Left hindlimb (tissue), 1 donor: ENCODE measurements at places on chromosomes 1 and 21.

- peak; percentile 80 for DNase-seq
Observed at GRCh38 chr21:44299458-44300261, at the start of gene PFKL. PFKL (plus strand) TSS chr21:44300053; CDS start chr21:44300106, 53 bp downstream.

GRCh38 chr1:46527474-46528296 lies 23.8 kb downstream of the KNCN start:
- peak; percentile 78 for DNase-seq

GRCh38 chr1:40836283-40836682 lies 25.9 kb downstream of the CITED4 start:
- no peak for DNase-seq

DNA sequence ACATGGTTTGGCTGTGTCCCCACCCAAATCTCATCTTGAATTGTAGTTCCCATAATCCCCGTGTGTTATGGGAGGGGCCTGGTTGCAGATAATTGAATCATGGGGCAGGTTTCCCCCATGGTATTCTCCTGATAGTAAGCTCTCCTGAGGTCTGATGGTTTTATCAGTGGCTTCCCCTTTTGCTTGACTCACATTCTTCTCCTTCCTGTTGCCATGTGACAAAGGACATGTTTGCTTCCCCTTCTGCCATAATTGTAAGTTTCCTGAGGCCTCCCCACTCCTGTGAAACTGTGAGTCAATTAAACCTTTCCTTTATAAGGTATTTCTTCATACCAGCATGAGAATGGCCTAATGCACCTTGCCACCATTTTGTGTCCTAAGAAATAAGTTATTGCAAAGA lies 415.0 kb downstream of the COL11A1 start:
- DNase-seq: no peak

DNA sequence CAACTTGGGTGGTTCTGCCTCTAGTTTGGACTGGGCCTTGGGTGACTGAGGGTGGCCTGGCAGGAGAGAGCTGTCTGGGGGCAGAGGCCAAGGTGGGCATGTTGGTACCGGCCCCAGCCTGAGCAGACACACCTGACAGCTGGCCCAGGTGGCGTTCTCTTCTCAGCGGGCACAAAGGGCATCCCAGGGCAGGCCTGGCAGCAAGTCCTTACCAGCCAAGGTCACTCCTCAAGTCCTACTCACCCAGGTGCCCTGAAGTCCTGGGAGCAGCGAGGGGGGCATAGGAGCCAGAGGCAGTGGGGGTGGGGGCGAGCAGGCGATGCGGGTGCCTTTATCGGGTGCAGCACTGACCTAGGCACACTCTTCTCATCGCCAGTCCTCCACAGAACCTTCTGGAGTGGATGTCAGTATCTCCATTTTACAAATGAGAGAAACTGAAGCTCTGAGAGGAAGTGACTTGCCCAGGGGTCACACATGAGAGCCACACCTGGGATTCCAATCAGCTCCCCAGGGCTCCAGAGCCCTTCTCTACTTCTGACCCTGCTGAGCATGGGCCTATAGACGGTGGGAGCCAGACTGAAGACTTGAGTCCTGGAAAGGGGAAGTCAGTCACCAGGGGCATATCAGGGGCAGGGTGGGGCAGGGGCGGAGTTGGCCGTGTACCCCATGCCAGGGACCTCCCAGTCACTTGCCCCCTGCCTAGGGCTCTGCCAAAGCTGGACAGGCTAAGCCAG lies 587 bp upstream of the SLC25A34 start:
- no peak for DNase-seq

GRCh38 chr21:36766511-36766910 lies 67.6 kb downstream of the SIM2 start:
- no peak for DNase-seq

GRCh38 chr1:212914789-212915188 lies 35.6 kb upstream of the VASH2 start:
- DNase-seq: no peak

GRCh38 chr1:32361674-32362473 lies 411 bp downstream of the FAM229A start:
- peak; percentile 70 for DNase-seq

DNA sequence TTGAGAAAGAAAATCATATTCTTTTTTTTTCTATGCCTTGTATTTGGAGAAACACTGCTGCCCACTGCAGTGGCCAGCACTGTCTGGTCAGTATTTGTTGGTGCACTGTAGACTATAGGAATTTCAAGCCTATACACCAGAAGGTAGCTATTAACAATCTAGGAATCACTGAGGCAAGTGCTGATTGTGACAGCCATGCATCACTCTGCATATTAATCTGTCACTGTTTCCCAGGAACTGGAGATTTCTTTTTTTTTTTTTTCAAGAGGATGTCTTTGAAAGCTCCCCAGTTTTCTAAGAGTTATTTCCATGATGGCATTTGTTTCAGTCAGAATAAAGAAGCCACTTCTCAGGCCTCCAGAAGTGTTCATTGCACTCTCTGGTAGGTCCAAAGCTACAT lies 737.8 kb upstream of the PTBP2 start:
- DNase-seq: no peak

GRCh38 chr1:201281573-201281972 lies 1.7 kb upstream of the PKP1 start:
- DNase-seq: no peak

DNA sequence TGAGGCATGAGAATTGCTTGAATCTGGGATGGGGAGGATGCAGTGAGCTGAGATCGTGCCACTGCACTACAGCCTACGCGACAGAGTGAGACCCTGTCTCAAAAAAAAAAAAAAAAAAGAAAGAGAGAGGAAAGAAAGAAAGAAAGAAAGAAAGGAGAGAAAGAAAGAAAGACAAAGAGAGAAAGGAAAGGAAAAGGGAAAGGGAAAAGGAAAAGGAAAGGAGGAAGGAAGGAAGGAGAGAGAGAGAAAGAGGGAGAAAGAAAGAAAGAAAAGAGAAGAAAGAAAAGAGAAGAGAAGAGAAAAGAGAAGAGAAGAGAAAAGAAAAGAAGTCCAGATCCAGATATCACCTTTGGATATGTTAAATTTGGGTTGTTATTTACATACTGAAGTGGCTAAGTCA lies 106.0 kb downstream of the DPYD start:
- DNase-seq: no peak

- no peak for DNase-seq
Observed at GRCh38 chr1:211910113-211910884, 79.7 kb upstream of the LPGAT1 start.

DNA sequence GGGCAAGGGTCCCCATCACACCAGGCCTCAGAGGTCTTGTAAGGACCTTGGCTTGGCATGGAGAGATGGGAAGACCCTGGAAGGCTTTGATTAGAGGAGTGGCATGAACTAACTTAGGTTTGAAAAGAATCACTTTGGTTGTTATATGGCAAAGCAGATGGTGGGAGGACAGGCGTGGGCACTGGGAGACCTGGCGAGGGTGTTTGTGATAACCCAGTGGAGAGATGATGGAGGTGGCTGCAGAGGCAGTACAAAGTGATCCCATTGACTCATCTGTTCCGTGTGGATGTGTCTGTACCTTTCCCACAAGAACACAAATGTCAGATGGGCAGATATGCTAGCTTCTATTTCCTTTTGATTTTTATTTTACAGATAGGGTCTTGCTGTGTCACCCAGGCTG lies 168.3 kb downstream of the SLC35F3 start:
- no peak for DNase-seq

DNA sequence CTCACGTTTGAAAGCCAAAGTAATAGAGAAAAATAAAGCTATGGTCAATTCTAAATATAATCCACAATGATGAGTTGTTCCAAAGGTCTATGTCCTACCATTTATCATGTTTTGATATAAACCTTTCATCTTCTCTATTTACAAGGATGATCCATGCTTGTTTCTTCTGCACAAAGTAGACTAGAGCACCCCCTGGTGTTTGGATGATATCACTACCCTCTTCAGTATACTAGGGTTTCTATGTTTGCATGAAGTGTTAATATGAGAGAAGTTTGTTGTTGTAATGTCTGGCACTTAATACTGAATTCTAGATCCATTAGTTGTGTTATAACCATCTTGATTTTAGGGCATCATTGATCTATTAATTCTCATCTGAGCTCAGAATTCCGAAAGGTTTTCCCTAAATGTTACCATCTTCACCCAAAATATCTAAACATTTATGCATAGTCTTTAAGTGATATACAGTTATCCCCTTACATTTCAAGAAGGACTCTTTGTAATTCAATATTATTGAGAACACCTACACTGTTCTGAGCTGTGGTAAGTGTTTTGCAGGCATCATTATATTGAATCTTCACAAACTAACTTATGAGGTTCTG lies 21.1 kb downstream of the CLDN8 start:
- no peak for DNase-seq

DNA sequence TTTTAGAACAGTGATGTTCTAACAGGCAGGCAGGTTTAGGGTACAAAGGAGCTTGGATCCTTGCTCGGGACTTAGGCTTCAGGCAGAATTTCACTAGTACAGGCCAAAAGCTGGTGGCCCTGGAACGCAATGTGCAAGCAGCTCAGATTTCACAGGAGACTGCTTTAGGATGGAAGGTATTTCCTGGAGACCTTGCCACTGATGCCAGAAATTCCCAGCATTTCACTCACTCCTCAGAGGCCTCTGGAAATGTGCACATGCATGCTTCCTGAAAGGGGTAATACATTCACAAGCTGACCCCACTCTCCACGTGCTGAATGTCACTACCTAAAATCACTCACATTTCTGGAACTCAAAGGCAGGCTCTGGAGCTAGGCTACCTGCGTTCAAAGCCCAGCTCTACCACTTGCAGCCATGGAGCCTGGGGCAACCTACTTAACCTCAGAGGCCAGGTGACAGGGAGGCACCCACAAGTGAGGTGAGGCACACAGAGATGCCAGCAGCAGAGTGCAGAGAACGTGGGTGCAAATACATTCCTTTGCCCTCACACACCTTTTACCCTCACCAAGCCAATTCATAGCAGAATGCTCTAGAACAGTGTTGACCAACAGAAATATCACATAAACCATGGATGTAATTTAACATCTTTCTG lies 56.5 kb downstream of the CDC7 start:
- no peak for DNase-seq

DNA sequence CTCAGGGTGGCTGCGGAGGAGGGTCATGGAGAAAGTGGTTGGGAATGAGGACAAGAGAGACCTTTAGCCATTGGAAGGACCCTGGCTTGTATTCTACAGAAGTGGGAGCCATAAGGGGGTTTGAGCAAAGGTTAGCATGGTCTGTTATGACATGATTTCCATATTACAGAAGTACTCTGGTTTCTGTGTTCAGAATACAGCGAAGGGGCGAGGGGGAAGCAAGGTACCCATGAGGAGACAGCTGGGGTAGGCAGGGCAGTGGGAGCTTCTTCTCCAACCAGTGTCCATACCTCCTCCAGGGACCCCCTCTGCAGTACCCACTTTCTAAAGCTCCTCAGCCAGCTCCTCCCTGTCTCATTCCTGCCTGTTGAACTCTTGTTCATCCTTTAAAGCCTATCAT lies 21.9 kb upstream of the KCNE1 start:
- no peak for DNase-seq

DNA sequence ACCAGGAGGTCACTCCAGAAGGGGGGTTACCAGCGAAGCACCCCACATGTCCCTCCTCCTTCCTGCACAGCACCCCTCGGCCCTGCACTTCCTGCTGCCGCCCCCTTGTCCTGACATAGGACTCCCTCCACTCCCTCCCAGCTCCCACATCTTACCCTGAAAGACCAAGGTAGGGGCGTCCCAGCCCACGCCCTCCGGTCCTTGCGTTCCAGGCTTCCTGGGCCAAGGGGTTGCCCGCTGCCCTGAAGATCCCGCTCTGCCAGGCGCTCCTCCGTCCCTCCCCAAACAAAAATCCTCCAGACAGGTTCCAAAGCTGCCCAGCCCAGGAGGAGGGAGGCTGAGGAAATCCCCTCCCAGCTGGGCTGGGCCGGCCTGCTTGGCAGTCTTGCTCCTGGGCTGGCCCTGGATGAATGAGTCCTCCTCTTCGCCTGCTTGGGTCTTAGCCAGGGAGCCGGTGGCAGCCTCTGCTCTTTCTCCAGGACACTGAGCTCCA lies at the start of gene RHBDL2:
TSS of gene RHBDL2 (minus strand) at position 304 of the 493 bp plus-strand sequence. CDS start 22,618 bp downstream, outside the sequence.
- peak; percentile 80 for DNase-seq

GRCh38 chr1:153560771-153561465 lies 4.7 kb downstream of the S100A2 start:
- no peak for DNase-seq

GRCh38 chr1:92399076-92399475 lies 87.6 kb downstream of the GFI1 start:
- DNase-seq: no peak

DNA sequence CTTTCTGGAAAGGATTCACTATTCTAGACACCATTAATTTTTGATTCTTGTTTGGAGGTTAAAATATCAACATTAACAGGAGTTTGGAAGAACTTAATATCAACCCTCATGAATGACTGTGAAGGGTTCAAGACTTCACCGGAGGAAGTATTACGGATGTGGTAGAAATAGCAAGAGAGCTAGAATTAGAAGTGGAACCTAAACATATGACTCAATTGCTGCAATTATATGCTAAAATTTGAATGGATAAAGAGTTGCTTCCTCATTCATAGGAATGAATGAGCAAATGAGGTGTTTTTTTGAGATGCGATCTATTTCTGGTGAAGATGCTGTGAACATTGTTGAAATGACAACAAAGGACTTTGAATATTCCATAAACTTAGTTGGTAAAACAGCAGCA lies 77.9 kb upstream of the TNFSF4 start:
- DNase-seq: no peak

- no peak for DNase-seq
Observed at GRCh38 chr1:96865731-96866685, 144.4 kb downstream of the PTBP2 start.

GRCh38 chr21:24423546-24423945 lies 1183.7 kb downstream of the MRPL39 start:
- no peak for DNase-seq

- DNase-seq: no peak
Observed at GRCh38 chr1:45983967-45984366, 148.5 kb downstream of the PIK3R3 start.

GRCh38 chr1:180188091-180188506 lies 33.4 kb downstream of the QSOX1 start:
- DNase-seq: peak; percentile 70

GRCh38 chr1:184691719-184692324 lies 62.8 kb downstream of the EDEM3 start:
- no peak for DNase-seq

- DNase-seq: no peak
Observed at GRCh38 chr1:162689745-162690671, 57.7 kb downstream of the DDR2 start.

DNA sequence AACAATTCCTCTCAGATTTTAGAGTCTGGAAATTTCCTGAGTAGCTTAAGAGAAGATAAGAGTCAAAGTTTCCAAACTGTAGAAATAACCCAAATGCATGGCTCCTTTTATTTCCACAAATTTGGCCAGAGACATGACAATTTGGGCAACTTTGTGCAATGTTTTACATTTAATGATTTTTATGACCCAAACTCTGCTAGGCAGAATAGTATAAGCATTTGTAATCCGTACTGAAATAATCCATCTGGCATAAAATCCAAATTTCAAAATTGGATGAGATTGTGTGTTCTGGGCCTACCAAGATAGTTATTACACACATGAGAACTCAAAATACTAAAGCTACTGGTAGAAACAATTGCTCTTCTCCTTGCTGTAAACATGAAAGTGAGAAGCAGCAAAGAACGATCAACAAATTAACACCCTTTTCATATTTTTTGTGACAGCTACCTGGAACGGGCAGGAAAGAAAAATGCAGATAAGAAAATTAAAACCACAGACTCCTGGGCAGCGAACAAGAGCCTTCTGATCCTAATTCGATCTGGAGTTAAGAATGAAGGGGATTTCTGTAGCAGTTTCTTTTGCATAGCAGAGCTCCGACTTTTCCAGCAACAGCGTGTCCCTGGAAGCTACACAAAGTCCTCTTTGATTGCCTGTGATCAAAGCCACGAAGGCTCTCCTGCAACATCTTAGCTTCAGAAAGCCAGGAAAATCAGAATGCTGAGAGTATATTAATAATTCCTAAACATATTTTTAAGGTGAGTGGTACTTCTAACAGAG lies 191.2 kb downstream of the GRIK1 start:
- no peak for DNase-seq

- no peak for DNase-seq
Observed at GRCh38 chr1:10788592-10789006, 7.8 kb downstream of the CASZ1 start.
